ENCODE measurements at places on chromosomes 11 and 22. TPM values are rescaled to one million over a fixed set of nuclear protein-coding genes. Genes with fewer than 3 reads are reported as not detected.

The POLA2 gene
- 10.6 TPM for total RNA-seq

The MMP27 gene
- total RNA-seq: not detected

The KIRREL3 gene
- not detected for total RNA-seq

The UPK2 gene
- not detected for total RNA-seq

GRCh38 chr11:61095021-61095420 is 7.3 kb upstream of the CD5 start:
- H3K27me3 ChIP-seq: no peaks in the 10 kb centered on the region
- H3K36me3 ChIP-seq: no peaks in the 10 kb centered on the region
- H3K27ac ChIP-seq: no peak overlapping the region
- H3K4me1 ChIP-seq: peaks cover 55% of the 10 kb centered on the region
- H3K4me3 ChIP-seq: no peak overlapping the region
- DNase-seq: no peak

DNA sequence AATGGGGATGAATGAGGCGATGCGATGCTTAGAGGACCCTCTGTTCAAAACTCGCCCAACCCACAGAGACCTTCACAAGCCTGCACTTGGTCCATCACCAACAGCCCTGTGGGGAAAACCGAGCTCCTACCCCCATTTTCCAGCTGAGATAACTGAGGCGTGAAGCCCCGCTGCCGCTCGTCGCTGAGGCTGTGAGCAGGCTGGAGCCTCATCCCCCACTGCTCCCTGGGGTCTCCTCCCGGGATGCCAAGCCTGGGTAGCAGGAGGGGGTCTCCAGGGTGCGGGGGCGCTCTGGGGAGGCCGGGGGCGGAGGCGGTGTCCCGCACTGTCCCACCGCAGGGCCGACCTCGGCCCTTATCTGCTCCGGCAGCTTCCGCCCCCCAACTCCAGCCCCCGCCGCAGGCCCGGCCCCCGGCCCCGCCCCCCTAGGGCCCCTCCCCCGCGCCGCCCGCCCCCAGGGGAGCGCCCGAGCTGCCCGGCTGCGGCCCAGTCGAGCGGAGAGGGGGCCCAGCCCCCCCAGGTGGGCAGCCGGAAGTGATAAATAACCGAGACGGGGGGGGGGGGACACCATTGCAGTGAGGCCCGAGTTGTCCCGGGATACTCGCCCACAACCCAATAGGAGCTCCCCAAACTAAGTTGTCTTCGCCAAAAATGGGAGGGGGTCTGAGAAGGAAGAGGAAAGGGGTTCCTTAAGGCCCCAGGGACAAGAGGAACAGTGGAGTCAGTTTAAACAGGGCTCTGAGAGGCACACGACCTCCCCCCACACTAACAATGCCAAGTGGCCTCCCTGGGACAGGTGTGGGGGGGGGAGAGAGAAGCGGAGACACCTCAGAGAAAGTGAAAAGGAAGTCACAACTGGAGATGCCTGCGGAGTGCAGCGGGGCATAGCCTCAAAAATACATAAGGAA is 8.3 kb upstream of the SLC39A13 start:
- peak; percentile 58 for DNase-seq
- peak overlapping the region; percentile 65 for H3K27ac ChIP-seq
- H3K4me3 ChIP-seq: peak overlapping the region; percentile 71
